ENCODE measurements at places on chromosomes 6 and 20.

DNA sequence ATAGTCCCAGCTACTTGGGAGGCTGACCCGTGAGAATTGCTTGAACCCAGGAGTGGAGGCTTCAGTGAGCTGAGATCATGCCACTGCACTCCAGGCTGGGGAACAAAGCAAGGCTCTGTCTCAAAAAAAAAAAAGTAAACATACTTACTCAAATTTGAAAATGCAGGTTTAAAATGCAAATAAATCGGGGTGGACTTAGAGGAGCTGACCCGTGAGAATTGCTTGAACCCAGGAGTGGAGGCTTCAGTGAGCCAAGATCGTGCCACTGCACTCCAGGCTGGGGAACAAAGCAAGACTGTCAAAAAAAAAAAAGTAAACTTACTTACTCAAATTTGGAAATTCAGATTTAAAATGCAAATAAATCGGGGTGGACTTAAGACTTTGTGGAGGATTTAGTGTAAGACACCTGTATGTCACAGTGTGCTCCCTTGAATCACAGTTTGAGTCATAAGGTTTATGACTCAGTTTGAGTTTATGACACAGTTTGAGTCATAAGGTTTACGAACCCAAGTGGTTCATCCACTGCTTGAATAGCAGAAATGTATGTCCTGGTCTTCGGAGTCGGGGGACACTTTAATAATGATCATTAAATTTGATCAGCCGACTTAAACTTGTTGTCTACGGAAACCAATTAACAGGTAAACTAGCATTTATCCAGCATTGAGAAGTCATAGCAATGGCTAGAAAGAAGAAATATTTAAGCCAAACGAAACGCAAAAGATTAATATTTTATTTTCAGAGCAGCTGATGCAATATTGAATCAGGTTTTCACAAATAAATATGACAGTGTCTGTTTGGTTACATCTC is 6.8 kb upstream of the MRPS10 start:
- no peak for DNase-seq

- no peak for DNase-seq
Measured at GRCh38 chr6:104995989-104996617, 39.2 kb downstream of the LIN28B start.

DNA sequence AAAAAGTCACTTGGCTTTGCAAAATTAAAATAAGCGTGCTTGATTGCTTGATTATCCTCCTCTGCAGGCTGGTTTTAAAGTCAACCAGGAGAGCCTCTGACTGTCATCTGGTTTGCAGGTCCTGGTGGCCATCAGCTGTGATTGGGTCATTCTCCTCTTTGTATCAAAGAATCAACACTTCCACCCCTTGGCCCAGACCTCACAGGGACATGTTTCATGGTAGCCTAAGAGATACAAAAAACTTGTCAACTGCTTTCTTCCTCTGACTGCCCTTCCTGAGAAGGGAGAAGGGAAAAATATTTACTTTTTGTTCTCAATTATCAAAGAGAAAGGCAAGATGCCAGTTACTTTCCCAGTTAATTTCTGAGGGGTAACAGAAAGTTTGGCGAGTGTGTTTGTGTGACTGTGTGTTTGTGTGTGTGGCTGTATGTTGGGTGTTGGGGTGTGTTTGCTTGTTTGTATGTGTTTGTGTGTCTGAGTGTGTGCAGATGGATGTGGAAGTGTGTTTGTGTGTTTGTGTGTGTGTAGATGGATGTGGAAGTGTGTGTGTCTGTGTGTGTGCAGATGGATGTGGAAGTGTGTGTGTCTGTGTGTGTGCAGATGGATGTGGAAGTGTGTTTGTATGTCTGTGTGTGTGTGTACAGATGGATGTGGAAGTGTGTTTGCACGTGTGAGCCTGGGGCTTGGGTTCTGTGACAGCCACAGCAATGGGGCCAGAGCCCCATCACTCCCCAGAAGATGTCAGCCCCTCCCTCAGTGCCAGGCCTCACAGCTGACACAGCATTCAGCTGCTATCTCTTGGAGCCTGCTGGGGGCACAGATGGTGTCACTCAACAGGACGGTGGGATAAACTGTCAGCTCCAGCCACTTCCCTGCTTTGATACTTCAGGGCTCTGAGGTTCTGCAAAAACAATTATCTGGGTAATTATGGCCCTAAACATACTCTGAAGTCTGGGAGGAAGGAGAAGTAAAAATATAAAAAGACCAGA is 98.6 kb upstream of the RNF24 start:
- DNase-seq = no peak

DNA sequence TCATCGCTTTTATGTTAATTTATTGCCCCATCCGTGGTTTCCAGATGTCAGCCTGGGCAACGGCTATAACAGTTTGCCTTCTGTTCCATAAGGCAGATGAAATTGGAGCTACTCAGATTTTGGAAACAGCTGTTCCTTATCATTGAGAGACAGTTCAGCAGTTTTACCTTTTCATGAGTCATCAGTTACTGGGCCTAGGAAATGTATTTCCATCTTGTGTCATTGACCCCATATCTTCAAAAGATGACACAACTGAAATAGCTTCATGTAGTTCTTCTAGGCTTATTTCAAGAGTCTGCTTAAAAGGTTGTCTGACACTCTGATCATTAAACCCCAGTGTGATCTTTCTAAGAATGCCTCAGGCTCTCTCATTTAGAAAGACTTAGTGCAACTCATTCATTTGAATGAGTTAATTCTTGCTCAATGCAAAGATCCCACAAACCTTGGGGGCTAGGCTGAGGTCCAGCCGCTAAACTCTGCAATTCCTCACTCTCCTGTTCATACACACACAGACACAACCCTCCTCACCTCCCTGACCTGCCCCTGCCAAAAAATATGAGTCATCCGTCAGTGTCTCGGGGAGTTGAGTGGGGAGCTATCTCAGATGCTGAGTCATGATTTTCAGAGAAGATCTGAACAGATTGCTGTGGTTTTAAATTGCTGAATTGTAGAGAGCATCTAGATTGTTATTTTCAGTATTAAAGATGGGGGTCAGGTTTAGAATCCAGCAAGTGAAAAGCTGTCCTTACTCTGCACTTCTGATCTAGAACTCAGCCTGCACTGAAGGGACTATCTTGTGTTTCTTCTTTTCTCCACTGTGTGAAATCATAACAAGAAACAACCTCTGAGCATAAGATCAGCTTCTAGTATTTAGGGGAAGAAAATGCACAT is 61.8 kb downstream of the RPP40 start:
- DNase-seq = peak; percentile 77

DNA sequence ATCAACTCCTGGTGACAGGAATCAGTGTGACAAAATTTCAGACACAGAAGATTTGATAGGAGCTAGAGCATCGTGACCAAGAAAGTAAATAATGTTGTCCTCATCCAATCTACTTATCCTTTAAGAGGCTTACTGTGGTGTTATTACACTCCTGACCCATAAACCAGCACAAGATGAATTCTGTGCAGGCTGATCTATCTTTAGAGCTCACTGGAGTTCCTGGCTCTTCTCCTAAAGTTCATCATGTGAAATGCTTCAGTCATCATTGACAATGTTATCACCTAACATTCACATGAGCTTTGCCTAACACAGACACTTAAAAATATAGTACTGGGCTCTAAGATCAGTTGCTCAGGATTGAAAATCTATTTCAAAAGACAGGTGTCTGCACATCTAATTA is 271.0 kb upstream of the HSF2 start:
- DNase-seq = no peak

GRCh38 chr20:62735331-62735821 is 26.7 kb downstream of the NTSR1 start:
- peak; percentile 42 for DNase-seq

DNA sequence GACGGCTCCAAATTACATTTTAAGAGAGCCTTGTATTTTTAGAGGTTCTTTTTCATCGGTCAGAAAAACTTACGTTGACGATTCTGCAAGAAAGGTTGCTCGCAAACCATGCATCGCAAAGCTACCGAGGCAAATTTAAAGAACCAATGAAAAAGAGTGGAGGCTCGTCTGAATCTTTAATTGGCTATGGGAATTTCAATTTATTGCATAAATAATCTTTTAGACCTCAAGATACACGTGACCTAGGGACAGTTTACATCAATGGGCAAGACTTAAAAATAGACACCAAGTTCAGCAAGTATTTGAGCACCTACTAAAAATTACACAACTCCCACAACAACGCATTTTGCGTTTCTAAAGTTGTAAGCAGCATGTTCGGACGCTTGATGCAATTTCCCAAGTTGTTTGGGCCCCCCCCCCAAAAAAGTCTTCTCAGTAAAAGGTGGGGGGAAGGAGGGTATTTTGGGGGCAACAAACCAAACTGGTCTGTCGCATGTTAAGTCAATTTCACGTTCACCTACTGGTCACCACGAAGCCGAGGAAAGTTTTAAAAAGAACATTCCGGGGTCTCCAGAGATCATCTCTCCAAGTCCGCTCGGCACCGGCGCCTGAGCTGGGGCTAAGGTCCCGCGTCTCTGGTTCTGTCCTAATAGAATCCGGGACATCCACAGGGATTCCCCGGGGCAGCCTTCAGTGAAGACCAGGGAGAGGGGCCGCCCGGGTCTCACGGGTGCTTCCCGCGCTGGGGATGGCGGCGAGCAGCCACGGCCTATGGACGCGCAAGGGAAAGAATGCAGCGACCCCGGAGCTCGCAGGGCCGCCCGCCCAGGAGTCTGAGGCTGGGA is 851 bp downstream of the SNX5 start:
- DNase-seq = peak; percentile 42

- no peak for DNase-seq
Measured at GRCh38 chr20:47281376-47281775, 75.1 kb downstream of the ZMYND8 start.

GRCh38 chr6:42628604-42629003 is 64.8 kb downstream of the UBR2 start:
- DNase-seq = no peak

DNA sequence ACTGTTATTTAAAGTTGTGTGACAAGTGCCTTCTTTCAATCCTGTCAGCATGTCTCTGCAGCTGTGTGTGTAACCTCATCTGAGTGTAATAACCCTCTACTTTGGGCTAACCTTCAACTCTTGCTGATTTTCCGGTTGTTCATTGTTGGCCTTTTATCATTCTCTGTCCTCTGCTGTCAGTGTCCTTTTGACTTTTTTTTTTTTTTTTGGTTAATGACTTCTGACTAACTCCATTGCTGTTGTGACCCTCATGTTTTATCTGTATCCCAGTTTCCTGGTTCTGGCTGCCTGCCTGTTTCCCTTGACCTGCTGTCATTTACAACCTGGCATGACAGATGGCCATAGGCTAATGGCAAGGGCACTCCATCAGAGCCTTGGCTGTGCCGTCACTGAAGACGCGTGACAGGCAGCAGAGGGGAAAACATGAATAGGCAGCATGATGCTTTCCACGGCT is 145.7 kb upstream of the MAN1A1 start:
- DNase-seq = no peak

- peak; percentile 36 for DNase-seq
Measured at GRCh38 chr20:41029150-41029901, 704 bp downstream of the TOP1 start.

Data from HAP-1 (cell line).